ENCODE measurements at places on chromosomes 3 and 15.

- no peak for DNase-seq
Observed at GRCh38 chr15:92663250-92663951, 7.8 kb upstream of the FAM174B start.

DNA sequence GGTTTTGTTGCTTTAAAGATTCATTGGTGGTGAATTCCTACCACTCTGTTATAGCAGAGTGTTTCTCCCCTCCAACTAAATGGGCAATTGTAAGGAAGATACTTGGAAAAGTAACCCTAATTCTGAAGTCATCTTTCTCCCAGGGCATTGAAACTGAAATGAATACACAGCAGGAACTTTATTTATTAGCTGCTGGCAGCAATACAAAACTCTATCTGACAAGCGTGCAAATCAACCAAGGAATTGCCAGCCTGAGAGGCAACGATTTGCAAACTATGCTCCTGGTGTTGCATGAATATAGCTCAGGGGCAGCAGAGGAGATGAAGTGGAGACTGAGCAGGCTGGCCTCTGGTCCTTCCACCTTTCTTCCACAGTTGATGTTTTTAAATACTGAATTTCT, 48.9 kb downstream of the CD200R1 start:
- no peak for DNase-seq

DNA sequence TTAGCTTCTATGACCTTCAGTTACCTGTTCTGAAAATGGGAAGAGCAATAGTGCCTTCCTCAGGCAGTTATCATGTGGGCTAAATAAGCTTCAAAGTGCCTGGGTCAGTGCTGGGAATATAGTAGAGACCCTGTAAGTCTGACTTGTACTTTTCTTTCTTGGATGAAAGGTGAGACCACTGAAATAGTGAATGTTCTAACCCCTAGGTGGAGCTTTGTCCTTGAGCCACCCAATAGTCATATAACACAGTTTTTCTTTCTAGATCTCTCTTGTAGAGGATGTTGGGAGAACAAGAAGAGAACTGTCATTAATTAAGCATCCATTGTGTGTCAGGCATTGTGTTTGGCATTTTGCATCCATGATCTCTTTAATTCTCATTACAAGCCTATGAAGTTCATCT, 13.0 kb upstream of the BFSP2 start:
- DNase-seq: no peak

- DNase-seq: peak; percentile 1
Observed at GRCh38 chr3:170128259-170128976, 53.1 kb downstream of the PHC3 start.

DNA sequence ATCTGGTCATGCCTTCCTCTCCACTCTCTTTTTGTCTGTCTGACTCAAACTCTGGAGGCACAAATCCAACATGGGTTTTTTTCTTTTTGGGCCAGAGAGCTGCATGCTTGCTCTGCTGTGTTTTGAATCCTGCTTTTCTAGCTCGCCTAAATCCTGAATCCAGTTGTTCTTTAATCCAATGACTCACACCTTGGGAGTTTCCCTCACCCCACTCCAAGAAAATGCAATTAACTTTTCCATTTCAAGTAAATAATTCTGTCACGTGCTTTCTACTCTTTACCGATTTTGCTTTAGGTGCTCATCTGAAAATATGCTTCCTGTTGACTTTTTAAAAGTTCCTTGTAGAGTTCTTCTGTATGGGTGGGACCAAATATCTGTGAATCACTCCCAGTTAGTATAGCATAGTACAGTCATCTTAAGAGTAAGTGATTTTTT, 47.6 kb downstream of the SLMAP start:
- no peak for DNase-seq

GRCh38 chr3:113557374-113557773, 25.0 kb downstream of the SIDT1 start:
- no peak for DNase-seq

GRCh38 chr15:32007355-32007960, 22.9 kb upstream of the CHRNA7 start:
- no peak for DNase-seq

GRCh38 chr3:60308808-60309207, 942.4 kb downstream of the FHIT start:
- no peak for DNase-seq

- no peak for DNase-seq
Observed at GRCh38 chr3:30696403-30696819, 90.0 kb downstream of the TGFBR2 start.

GRCh38 chr15:58852347-58852746, 81.1 kb downstream of the SLTM start:
- no peak for DNase-seq

DNA sequence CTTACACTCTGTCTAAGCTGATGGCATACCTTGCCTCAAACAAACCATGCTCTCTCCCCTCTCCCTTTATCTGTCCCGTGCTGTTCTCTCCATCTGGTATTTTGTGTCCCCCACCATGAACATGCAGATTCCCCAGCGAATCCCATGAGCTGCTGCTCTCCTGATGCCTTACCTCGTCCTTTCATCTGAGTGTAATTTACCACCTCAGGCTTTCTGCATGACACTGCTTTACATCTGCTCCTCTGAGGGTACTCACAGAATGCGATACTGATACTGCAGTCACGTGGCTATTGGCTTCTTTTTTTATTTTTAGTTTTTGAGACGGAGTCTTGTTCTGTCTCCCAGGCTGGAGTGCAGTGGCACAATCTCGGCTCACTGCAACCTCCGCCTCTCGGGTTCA, 341.7 kb downstream of the PTPRG start:
- no peak for DNase-seq

GRCh38 chr3:111210866-111211564, 139.4 kb downstream of the NECTIN3 start:
- DNase-seq: no peak

GRCh38 chr15:89777782-89778380, 1.7 kb downstream of the MESP2 start:
- DNase-seq: no peak

GRCh38 chr3:52005571-52005986, 9.9 kb upstream of the RPL29 start:
- no peak for DNase-seq

DNA sequence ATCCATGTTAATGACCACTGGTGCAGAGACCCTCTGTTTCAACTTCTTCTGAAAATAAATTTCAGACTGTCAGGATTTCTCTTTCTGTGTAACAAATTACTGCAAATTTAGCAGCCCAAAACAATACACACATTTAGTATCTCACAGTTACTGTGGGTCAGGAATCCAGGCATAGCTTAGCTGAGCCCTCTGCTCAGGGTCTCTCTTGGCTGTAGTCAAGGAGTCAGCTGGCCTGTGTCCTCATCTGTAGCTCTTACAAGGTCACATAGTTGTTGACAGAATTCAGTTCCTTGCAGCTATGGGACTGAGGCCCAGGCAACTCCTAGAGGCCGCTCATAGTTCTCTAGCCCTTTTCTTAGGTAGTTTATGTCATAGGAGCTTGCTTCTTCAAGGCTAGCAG, 51.9 kb downstream of the NKIRAS1 start:
- DNase-seq: no peak

DNA sequence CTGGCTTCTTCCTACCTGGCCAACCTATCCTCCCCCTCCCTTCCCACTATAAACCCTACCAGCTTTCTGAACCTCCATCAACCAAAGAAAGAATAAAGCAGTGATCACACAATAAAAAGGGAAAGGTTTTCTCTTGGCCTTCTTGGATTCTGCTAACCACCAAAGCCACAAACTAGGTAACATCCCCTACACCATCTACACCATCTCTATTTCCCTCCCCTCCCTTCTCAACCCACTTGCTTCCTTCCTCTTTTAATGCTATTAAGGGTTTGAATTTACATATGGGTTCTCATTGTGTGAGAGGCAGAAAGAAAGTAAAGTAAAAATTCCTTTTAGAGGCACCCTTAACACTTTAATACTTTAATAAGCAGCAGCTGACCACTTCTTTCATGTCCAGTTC, 25.8 kb upstream of the RSL24D1 start:
- peak; percentile 29 for DNase-seq

GRCh38 chr15:99137111-99137546, 32.2 kb downstream of the SYNM start:
- no peak for DNase-seq

- DNase-seq: no peak
Observed at GRCh38 chr3:185781759-185782158, 43.1 kb downstream of the IGF2BP2 start.

- no peak for DNase-seq
Observed at GRCh38 chr15:100863075-100863795, 16.4 kb upstream of the ALDH1A3 start.

GRCh38 chr3:45187694-45188141, 38.4 kb downstream of the TMEM158 start:
- DNase-seq: no peak

DNA sequence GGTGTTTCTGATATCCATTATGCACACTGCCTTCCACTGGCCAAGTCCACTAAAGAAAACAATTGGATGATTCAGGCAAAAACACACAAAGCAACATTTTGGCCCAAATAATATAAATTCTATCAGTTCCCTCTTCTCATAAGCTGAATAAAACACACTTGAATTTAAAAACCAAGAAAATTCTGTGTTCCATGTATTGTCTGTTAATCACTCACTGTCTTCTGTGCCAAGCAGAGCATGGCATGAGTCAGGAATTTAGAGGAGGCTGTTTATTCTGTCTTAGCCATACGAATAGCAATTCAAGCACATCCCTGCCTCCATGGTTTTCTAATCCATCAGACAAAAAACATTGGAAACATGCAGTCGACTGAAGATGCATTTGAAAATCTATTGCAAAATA, 215.6 kb upstream of the UMPS start:
- no peak for DNase-seq

DNA sequence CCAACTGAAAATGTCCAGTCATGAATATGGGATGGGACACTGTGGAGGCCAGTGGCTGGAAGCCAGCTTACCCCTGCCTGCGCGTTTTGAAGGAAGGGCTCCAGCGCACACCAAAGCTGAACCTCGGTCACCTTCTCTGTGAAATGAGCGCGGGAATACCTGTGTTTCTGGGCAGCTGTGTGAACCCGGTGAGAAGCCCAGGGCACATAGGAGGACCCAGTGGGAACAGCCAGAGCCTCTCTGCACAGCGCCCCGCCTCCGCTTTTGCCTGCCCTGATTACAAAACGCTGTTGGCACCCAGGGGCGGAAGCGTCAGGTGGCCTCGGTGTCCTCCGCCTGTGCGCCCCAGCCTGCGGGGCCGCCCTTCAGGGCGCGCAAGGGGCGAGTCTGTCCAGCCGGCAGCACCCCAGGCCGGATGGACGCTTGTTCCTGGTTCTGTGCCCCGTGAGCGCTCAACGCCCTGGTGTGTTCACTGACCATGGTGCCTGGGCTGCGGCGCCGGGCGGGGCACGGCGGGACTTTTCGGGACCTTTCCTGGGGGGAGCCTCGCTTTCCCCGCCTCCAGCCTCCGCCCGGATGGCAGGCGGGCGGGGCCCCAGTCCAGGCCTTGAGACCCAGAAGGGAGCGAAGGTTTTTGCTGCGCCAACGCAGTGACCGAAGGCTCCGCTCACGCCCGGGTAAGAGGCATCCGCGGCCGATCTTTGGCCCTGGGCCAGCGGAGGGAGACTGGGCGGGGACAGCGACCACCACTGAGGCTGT, at the start of gene SQOR:
Gene SQOR, plus strand, starts transcription at position 598 of the 759 bp plus-strand sequence. CDS start 23,895 bp downstream, outside the sequence.
- peak; percentile 59 for DNase-seq

All from central memory CD4-positive, alpha-beta T cell (primary cell).